ENCODE measurements at places on chromosomes 2 and 18.

DNA sequence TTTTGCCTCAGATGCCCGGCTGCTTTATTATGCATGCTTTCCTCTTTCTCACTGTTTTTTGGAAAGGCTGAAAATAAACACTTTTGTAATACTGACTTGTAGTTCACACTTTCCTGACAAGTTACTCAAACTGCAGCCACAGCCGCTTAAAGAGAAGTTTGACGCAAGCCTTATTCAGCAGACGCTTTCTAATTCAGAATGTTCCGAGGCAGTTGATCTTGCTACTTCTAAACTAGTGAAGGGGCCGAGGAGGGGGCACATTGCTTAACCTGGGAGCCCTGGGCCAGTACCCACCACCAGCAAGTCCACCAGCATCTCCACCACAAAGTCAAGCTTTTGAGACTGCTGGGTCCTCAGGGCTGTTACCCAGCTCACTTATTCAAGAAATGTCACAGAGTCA, 71.8 kb upstream of the SPRED2 start:
- DNase-seq, result no peak

GRCh38 chr2:56589835-56590234, 406.0 kb downstream of the CCDC85A start:
- DNase-seq, result peak; percentile 7

- no peak for DNase-seq
Observed at GRCh38 chr2:175926272-175926671, 75.8 kb downstream of the LNPK start.

DNA sequence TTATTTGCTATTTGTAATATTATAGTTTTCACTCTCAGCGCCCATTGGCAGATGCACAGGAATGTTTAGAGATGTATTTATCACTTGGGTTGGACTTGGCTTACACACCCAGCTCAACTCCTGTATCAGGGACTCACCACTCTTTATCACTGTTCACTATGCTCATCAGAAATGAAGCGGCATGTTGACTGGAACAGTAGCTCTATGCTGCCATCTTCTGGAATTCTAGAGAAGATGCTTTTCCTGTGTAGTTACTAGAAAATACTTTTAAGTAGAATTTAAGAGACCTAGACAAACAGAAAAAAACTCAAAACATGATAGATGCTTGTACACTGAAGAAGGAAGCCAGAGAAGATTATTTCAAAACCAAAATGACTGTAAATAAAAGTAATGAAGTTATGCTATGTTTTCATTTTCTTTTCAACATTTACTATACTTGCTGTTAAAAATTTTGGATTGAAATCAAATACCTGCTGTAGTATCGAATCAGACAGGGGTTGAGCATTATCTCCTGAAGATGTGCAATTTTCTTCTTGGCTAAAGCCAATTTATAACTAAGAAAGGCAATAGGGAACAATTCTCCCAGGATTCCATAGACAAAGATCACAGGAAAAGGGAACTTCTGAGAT, 47.4 kb upstream of the NXPH2 start:
- DNase-seq, result peak; percentile 80

GRCh38 chr2:156652691-156653090, 216.5 kb downstream of the GPD2 start:
- DNase-seq, result no peak

DNA sequence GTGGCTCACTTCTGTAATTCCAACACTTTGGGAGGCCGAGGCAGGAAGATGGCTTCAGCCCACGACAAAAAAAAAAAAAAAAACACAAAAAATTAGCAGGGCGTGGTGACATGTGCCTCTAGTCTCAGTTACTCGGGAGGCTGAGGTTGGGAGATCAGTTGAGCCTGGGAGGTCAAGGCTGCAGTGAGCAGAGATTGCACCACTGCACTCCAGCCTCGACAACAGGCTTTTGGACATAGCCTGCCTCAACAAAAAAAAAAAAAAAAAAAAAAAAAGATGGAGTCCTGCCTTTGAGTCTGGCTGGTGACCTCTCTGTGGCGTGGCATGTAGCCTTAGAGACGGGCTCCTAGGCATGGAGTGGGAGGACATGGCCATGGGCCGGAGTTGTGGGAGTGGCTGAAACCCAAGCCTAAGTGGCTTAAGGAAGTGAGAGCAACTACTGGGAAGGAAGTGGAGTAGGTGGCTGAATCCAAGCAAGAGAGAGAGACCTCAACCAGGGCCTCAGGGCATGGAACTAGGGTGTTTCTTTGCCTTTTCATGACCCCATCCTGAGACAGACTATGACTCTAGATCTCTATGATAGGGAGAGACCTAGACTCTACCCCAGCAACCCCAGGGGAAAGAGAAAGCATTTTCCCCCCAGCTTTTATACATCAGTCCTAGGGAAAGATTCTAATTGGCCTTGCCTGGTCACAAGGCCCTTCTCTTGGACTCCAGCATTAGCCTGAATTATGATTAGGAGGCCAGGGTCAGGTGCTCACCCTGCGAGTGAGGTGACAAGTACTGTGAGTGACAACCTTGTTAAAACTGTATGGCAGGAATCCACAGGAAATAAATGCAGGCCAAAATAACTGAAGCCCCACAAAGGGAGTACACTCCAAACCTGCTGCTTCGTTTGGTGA, 34.2 kb downstream of the NPAS2 start:
- DNase-seq, result no peak

DNA sequence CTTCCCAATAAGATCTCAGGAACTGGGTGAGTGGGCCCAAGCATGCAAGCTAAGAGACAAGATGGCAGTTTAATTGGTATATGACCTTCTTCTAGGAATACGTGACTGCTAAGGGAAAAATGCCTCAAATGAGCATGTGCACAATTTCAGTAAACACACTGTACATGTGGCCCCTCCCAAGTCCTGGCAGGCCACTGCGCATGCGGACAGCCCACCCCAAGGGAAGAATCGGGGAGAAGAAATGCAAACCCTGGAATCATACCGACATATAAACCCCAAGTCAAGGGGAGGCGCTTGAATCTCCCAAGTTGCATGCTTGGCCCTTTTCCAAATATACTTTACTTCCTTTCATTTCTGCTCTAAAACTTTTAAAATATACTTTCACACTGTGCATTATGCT, 15.2 kb upstream of the CCDC93 start:
- DNase-seq, result no peak
